ENCODE measurements at places on chromosomes 2 and 18. TPM values are rescaled to one million over a fixed set of nuclear protein-coding genes. Genes with fewer than 3 reads are reported as not detected.

TMEM17 gene
- 3.2 TPM for total RNA-seq

DNA sequence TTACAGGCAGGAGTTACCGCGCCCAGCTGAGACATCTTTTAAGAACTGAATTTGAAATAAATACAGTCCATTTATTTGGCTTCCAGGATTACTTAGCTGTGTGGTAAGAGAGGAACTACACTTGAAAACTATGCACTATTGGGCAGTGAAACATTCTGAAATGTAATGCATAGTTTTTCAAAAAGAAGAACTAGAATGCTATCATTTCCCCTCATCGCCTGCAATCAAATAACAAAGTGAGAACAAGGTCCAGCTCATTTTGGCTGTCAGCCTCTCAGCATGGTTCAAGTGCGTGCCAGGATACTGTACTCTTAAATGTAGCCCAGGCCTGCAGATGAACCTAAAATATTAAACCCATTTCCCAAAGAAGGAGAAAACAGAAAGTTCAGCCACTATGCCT is 76.6 kb upstream of the ARL5A start:
- H3K27ac ChIP-seq: no peak overlapping the region
- no peak overlapping the region for H3K4me3 ChIP-seq
- H3K36me3 ChIP-seq: no peaks in the 10 kb centered on the region
- H3K4me1 ChIP-seq: no peaks in the 10 kb centered on the region
- no peaks in the 10 kb centered on the region for H3K27me3 ChIP-seq

CXCR1 gene
- 0.09 TPM for total RNA-seq

ANKRD53 gene
- total RNA-seq: 1.3 TPM

DNA sequence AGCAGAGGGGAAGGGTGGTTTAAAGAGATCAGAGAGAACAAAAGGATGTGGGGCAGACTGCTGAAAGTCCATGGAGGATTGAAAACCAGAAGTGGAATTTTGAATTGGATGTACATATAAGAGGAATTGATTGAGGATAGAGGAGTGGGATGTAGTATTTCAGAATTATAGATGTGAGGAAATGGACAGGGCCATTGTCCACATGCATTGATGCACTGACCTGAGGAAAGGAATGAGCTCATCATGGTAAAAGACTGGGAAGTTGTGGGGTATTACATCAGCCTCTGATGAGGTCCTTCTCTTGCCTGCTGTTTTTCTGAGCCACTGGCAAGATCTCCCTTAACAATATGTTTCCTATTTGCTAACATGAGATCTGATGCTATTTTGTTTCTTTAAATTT is 365.7 kb upstream of the FANCL start:
- no peaks in the 10 kb centered on the region for H3K36me3 ChIP-seq
- no peak overlapping the region for H3K27ac ChIP-seq
- no peaks in the 10 kb centered on the region for H3K4me1 ChIP-seq
- no peak overlapping the region for H3K4me3 ChIP-seq
- H3K27me3 ChIP-seq: no peaks in the 10 kb centered on the region
- no peak for DNase-seq

DNA sequence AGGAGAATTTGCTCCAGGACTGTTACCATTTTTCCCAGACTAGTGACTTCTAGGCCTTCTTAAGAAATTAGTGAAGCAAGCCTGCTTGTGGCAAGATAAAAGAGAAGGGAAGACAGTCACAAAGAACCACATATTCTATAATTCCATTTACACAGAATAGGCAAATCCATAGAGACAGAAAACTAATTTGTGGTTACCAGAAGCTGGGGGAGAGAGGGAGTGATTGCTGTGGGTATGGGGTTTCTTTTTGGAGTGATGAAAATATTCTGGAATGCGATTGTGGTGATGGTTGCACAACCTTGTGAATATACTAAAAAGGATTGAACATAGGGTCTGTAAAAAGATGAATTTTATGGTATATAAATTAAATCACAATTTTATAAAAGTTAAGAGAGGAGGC is 37.5 kb upstream of the SIX2 start:
- H3K27ac ChIP-seq: no peak overlapping the region
- no peak overlapping the region for H3K4me3 ChIP-seq
- H3K36me3 ChIP-seq: no peaks in the 10 kb centered on the region
- no peak for DNase-seq
- H3K27me3 ChIP-seq: peaks cover 4% of the 10 kb centered on the region

DNA sequence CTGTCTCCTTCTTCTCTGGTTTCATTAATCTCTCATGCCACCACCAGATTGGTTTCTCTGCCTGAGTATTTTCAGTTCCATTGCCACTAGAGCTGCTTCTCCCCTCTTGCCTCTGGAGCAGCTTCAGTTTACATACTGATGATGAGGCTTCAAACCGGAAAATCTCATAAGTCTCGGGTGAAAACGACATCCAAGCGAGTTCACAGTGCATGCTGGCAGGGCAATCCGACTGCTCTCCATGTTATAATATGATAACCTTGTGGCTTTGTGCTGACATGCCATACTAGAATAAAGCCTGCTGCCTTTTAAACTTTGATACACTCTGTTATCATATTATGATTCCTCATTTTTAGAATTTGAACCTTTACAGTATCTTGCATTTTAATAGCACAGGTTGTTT is 153.5 kb downstream of the PRPF40A start:
- H3K27me3 ChIP-seq: no peaks in the 10 kb centered on the region
- H3K36me3 ChIP-seq: peaks cover 5% of the 10 kb centered on the region
- H3K27ac ChIP-seq: no peak overlapping the region
- H3K4me1 ChIP-seq: no peaks in the 10 kb centered on the region
- no peak overlapping the region for H3K4me3 ChIP-seq

GRCh38 chr2:27221166-27221565 is 4.0 kb downstream of the CAD start:
- no peak overlapping the region for H3K4me3 ChIP-seq
- H3K36me3 ChIP-seq: peaks cover 21% of the 10 kb centered on the region
- no peaks in the 10 kb centered on the region for H3K4me1 ChIP-seq
- no peaks in the 10 kb centered on the region for H3K27me3 ChIP-seq
- H3K27ac ChIP-seq: no peak overlapping the region

- H3K27me3 ChIP-seq: no peaks in the 10 kb centered on the region
- H3K36me3 ChIP-seq: no peaks in the 10 kb centered on the region
- H3K4me1 ChIP-seq: no peaks in the 10 kb centered on the region
- H3K4me3 ChIP-seq: no peak overlapping the region
- DNase-seq: no peak
Observed at GRCh38 chr18:38923126-38923525, 1357.5 kb upstream of the CELF4 start.

DNA sequence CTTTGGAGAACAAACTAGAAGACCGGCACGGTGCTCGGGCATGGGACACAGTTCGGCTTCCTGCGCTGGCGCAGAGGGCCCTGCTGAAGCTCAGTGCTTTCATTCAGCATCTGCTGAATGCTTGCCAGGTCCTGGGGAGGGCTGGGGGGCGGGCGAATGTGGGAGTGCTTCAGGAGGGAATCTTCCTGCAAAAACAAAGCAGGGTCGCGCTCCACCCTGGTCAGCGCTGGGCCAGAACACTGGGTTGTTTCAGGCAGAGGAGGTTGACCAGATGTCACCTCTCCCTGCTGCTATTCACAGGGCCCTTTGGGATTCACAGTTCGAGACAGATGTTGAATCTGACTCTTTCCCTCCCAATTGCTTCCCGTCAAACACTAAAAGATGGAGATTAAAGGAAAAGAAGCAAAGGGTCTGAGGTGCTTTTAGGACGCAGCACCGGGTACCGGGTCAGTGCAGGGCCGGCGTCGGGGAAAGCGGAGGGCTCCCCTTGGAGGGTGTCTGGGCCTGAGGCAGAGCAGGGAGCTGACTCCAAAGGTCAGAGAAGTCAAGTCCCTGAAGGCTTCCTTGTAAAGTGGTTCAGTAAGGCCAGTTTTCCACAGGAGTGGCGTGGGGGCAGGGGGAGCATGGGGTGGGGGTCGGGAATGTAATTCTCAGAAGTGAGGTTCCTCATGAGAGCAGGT is 82.1 kb upstream of the PXDN start:
- H3K4me3 ChIP-seq: no peak overlapping the region
- H3K4me1 ChIP-seq: no peaks in the 10 kb centered on the region
- no peak overlapping the region for H3K27ac ChIP-seq
- DNase-seq: no peak
- H3K36me3 ChIP-seq: no peaks in the 10 kb centered on the region
